EL (cell line): ENCODE measurements at places on chromosomes 3 and 15.
A peak's percentile ranks its signal among the peaks of the same experiment; 100 is the strongest.

- no peak for DNase-seq
These were observed 204.7 kb downstream of the EPHA3 start for GRCh38 chr3:89312141-89312540.

- peak; percentile 5 for DNase-seq
These were observed 27.8 kb upstream of the C15orf40 start for GRCh38 chr15:83039206-83039605.

- DNase-seq = no peak
These were observed 573 bp upstream of the DIS3L start for GRCh38 chr15:66292571-66293418.

DNA sequence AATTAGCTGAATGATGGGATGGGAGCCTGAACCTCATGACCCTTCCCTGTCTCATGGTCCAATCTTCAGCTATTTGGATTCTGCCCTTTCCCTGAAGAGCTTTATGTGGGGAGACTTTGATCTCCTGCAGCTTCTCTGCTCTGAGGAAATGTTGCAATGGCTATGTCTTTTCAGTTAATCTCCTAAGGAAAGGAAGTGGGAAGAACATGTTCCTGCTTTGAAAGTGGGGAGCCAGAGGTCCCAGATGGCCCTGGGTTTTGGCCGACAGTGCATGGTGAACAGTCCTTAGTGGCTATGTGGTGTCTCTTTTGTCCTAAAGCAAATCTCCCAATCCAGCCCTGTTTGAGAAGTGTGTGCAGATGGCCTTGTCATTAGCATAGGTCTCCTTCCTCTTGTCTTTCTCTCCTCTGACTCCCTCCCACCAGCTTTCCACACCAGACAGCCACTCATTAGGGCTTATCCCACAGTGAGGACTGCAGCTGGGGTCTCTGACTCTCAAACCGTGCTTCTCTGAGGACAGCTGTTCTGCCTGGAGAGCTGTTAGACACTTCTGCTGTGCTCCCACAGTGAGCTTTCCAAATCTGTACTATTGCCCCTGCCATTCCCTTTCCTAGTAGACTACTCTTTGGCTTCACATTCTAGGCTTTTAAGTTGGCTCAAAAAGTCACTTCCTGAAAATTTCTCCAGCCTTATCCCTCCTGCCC is 365.8 kb upstream of the UMPS start:
- no peak for DNase-seq

GRCh38 chr3:47314056-47314764 is 31.5 kb downstream of the KLHL18 start:
- no peak for DNase-seq

- DNase-seq = no peak
These were observed 171.1 kb upstream of the PROK2 start for GRCh38 chr3:71956069-71956340.

- no peak for DNase-seq
These were observed 5.3 kb downstream of the EDEM1 start for GRCh38 chr3:5192571-5193365.

DNA sequence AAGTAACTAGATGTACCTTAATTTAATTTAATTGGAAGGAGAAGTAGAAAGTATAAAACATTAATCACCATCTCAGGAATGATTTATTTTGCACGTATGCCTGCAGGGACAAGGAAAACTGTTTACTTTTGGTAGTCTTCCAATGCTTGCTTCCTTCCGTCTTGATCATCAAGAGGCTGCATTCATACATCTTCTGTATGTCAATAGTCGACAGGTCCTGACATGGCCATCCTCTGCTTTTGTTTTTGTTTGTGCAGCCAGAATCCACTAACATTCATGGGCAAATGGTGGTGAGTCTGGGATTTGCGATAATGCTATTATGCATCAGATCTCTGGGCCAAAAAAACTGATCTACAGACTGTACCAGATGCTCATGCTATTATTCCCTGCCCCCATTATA is 56.6 kb upstream of the ZPLD1 start:
- no peak for DNase-seq

GRCh38 chr15:91930092-91930491 is 76.6 kb downstream of the SLCO3A1 start:
- no peak for DNase-seq

DNA sequence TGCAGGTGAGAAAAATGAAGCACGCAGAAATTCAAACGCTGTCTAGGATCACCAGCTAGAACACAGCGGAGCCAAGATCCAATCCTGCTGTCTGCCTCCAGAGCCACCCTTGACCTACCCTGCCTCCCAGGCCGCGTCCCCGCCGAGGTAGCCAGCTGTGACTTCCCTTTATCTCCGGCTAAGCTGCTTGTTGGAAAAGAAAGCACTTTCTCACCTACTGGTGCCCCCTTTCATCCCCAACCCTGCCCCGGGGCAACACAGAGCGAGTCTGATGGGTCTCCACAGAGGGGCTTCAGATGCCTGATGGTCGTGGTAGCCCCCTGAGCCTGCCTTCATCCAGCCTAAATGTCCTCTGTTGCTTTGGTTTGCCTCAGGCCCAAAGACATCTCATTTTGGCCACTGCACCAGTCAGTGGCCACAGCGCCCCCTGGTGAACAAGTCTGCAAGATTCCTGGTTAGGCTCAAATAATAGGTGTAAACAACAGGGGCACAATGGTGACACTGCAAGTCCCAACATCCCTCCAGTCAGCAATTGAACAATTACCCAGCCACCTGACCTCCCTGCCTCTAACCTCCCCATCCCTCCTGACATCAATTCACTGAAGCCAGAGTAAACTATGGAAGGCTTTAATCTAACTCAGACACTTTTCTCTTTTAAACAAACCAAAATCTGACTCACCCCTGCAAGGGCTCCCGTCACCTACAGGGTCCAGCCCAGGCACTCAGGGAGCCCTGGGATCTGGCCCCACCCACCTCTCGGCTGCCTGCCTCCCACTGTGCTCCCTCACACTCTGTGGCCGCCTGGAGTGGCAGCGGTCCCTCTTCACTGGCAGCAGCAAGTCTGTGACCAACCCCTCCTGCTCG is 27.3 kb upstream of the BCL2L10 start:
- DNase-seq = peak; percentile 69

DNA sequence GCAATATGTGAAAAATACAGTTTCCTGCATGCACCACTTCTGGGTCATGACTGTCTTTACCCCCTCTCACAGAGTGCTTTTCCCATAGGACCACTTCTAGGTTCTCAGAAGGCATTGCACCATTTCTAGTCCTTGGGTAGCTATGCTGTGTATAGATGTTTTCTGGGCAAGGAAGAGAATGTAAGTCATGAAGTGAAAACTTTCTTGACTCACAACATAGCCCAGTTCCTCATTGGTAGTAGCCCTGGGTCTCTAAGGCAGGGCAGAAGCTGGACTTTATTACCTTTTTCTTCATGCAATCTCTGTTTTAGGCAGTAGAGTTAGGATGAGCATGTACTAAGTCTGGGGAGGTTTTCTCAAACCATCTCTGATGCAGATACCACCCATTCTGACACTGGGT is 203.1 kb downstream of the EPHB1 start:
- no peak for DNase-seq

DNA sequence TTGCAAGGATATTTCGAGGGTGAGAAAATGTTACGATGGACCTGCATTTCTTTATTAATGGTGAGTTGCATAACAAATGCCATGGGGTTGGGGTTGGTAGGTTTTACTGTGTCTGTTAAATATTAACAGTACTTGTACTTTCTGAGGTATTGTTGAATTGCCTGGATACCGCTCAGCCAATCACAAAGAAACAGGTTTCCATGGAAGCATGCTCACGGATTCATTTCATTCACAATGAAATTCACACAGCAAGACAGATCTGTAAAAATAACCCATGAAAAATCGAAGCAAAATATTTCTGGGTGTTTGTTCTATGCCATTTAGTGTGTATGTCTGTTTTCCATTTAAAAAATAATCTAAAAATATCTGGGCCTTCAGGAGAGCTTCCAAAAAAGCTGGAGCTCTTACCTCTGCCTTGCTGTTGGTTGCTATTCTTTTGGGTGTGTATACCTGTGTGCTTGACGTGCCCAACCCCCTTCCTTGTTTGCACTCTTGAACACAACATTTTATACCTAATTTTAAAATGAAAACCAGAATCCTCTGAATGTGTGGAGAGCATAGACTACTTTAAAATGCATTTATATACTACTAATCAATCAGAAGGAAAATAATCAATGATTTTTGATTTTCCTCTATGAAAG is 479.8 kb upstream of the TBL1XR1 start:
- no peak for DNase-seq

GRCh38 chr3:69458803-69459365 is 73.0 kb upstream of the FRMD4B start:
- no peak for DNase-seq

DNA sequence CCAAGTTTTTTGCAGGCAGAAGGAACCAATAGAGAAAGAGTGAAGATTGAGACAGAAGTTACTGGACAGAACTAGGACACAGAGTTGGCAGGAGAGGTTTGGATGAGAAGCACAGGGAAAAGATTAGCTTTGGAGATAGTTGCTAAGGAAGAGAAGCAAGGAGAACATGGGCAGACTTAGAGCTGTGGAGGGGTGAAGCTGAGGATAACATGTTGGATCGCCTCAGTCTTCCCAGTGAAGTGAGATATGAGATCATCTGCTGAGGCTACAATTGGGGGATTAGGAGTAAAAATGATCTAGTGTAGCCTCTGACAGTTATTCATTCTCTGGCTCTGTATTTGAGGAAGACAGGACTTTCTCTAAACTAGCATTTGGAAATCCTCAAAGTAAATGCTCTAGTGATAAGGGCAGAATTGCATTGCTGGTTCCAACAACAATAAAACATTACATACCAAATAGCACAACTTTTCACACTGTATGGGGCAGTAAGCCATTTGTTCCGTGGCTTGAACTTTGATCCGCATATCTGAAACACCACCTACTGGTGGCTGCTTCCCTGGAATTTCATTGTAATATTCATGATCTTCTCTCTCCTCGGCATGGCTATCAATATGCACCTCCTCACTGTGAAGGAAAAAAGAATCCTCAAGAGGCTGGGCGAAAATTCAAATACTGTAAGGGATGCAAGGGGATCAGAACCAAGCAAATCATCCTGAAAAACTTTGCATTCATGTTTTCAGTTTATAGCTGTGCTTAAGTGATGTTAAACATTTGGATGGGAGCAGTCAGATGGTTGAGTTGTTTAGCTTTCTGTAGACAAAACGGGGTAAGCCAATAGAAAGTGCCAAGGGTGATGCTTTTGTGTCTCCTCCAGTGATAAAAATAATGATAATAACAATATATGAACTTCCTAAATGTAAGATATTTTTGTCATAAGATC is 22.2 kb upstream of the EID1 start:
- peak; percentile 63 for DNase-seq

GRCh38 chr15:52021128-52021671 is 2.2 kb downstream of the MAPK6 start:
- DNase-seq = peak; percentile 92

DNA sequence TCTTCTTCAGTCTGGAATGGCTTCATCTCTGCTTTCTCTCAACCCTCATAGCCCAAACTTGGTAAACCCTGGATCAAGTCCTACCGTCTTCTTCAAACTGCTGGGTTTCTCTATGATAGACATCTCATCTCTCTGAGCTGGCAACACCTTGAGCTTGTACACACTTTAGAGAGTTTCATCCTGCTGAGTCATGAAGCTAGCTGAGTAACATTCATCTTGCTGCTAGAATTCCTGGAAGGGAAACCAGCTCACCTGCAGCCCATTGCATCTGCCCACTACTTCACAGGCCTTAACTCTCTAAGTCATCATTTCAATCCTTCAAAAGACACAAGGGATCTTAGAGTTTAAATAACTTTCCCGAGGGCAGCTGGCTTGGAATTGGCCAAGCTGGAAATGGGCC is 175.5 kb upstream of the RORA start:
- DNase-seq = no peak

DNA sequence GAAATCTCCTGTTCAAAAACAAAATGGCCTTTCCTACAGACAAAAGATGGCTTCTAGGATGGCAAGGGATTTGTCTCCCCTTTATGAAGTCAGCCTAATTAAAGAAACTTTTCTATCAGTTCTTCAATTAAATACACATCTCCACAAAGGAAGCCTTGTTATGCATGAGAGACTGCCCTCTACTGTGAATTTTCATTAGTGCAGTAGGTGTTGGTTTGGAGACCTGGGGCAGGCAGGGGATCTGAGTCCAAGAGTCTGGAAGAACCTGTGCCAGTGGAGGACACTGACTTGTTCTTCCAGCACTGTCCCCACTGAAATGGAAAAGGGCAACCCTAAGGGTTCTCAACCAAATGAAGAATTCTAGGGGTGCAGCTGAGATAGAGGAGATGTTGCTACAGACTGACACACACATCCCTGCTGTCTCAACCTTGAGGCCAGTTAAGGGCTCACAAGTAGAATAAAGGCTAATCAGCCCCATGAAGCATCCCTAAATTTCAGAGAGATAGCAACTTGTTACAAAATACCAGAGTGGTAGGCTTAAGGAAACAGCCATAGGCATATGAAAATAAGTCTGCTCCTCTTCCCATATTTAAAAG is 174.0 kb upstream of the PRICKLE2 start:
- peak; percentile 68 for DNase-seq
